ENCODE measurements at places on chromosomes 3 and 15.

- DNase-seq = no peak
Observed at GRCh38 chr3:133944641-133945380, 49.1 kb upstream of the RAB6B start.

GRCh38 chr3:85627932-85628331 is 669.1 kb downstream of the CADM2 start:
- no peak for DNase-seq

- peak; percentile 6 for DNase-seq
Observed at GRCh38 chr3:194273743-194274310, 77.3 kb downstream of the CPN2 start.

DNA sequence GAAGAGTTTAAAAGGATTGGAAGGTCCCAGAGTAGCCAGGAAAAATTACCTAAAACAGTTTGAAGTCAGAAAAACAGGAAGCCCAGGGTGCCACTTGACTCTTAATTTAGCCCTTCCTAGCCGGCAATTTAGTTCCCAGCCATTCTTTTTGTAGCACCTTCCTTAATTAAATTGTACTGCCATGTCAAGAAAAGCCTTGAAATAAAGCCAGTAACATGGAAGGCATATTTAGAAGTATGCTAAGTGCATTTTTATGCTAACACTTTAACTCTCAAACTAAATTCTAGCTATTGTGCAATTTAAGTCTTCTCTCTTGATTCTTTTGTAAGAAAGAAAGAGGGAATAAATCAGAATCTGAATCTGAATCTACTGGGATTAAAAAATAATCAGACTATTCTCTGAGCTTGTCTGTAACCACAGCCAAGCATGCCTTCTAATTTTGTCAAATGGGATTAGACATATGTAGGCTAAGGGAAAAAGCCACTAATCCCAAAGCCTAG is 43.2 kb downstream of the MAP3K13 start:
- DNase-seq = no peak

GRCh38 chr15:45326280-45326679 is 52.1 kb downstream of the GATM start:
- DNase-seq = no peak

GRCh38 chr3:40382617-40382979 is 4.4 kb upstream of the ENTPD3 start:
- no peak for DNase-seq

GRCh38 chr3:23949784-23950183 is 4.7 kb downstream of the NR1D2 start:
- no peak for DNase-seq

DNA sequence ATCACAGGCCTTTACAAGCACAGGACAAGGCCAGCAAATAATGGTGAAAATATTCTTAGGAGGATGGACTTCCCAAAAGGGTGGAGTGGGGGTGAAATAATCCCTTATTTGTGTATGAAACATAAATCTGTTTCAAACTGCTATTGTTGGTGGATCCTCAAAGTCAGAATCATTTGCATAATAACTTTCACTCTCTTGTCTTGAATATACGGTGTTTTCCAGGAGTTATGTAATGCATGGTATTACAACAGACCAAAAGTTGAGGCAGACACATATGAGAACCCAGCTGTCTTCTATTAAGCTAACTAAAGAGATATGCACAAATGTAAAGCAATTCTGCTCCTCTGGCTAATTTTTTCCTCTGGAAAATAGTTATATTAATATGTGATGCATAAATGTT is 57.7 kb downstream of the PRTG start:
- no peak for DNase-seq

GRCh38 chr15:64037966-64038365 is 8.3 kb downstream of the DAPK2 start:
- DNase-seq = no peak

- no peak for DNase-seq
Observed at GRCh38 chr3:56323986-56324420, 144.3 kb downstream of the ERC2 start.

DNA sequence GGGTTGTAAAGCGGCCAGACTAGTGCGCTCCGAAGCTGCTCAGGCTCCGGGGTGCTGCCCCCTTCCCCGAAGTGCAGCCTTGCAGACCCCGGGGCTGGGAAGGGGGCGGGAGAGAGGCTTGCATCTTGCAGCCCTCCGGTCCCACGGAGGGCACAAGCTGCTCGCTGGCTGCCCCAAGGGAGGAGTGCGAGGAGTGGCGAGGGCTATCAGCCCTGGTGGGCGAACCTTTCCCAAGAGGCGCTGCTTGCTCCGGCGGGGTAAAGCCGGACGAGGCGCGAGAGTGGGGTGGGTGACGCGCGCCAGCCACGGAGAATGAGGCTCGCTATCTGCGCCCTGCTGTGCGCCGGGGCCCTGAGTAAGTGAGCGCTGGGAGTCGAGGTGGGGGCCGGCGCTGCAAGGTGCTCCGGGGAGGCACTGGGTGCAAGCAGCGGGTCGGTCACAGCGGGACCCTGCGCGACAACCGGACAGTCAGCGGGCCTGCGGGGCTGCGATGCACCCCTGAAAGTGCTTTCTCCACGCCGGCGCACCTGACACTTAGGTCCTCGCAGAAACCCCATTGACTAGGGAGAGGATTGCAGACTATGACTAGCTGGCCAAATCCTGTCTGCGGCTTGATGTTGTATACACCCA is 12.7 kb upstream of the TOPBP1 start:
- DNase-seq = no peak

DNA sequence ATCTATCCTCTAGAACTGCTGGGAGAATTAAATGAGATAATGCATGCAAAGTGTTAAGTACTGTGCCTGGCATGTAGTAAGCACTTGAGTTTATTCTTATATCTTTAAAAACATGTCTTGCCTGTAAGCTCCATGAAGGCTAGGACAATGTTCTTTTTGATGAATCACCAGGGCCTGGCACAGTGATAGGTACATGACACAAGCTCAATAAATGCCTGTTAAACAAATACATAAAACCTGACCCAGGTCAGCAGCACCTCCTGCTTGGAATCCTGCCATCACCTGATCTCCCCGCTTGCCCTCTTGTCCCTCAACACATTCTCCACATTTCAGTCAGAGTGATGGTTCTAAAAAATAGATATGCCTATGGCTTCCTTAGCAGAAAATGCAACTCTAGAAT is 186.8 kb downstream of the CHST2 start:
- DNase-seq = no peak

- DNase-seq = no peak
Observed at GRCh38 chr3:139574026-139574947, 34.7 kb upstream of the RBP1 start.

- DNase-seq = peak; percentile 57
Observed at GRCh38 chr3:58333206-58334012, 717 bp downstream of the PXK start.

- DNase-seq = no peak
Observed at GRCh38 chr15:69388260-69388705, 25.9 kb upstream of the KIF23 start.

- DNase-seq = no peak
Observed at GRCh38 chr3:123137001-123137400, 64.7 kb upstream of the SEC22A start.

- no peak for DNase-seq
Observed at GRCh38 chr3:194105292-194105691, 30.7 kb upstream of the HES1 start.

- DNase-seq = no peak
Observed at GRCh38 chr15:32885713-32886112, 167.9 kb downstream of the GREM1 start.

DNA sequence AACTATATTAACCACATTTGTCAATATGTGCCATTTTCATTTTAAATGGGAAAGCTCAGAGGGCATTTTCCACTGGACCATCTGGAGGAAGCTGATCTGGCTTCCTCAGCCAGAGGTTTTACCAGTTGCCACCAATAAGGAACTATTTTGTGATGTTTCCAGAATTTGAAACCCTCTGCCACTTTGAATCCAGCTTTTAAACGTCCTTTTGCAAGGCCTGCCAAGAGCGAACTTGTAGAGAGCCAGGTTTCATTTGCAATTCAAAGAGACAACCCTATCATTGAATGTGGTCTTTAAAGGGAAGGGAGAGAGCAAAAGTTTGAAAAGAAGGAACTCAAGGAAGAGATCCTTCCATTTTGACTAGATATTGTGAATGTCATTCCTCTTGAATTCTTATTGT is 123.3 kb upstream of the CHL1 start:
- DNase-seq = no peak

GRCh38 chr15:29917600-29918597 is 95.6 kb upstream of the TJP1 start:
- DNase-seq = no peak

DNA sequence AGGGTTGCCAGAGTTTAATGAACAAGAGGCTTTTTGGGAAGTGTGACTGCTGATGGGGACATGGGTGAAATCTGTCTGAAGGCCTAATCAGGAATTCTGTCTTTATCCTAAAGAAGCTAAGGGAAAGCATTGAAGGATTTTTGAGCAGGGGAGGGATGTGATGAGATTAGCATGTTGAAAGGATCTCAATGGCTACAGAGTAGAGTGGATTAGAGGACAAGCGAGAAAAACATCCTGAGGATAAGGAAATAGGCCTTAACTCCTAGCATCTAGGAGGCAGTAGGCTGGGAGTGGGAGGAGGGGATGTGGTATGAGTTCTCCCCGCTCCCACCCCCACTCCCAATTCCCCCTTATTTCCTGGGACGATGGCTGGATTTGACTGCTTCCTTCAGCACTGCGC is 35.1 kb upstream of the SNTN start:
- DNase-seq = no peak

GRCh38 chr15:55742927-55743728 is at the start of gene PRTG:
PRTG (minus strand) TSS chr15:55743152; CDS start chr15:55742931, 221 bp downstream.
- no peak for DNase-seq

- no peak for DNase-seq
Observed at GRCh38 chr3:108036984-108037741, 53.7 kb downstream of the CD47 start.

GRCh38 chr3:127911421-127911931 is 3.6 kb upstream of the KBTBD12 start:
- no peak for DNase-seq

- no peak for DNase-seq
Observed at GRCh38 chr15:52150871-52151270, 38.3 kb upstream of the BCL2L10 start.

- DNase-seq = no peak
Observed at GRCh38 chr15:57053470-57053869, 135.0 kb downstream of the TCF12 start.

- no peak for DNase-seq
Observed at GRCh38 chr3:37308247-37308646, 133.9 kb upstream of the LRRFIP2 start.

GRCh38 chr15:41798607-41799487 is 24.6 kb downstream of the MAPKBP1 start:
- DNase-seq = no peak

DNA sequence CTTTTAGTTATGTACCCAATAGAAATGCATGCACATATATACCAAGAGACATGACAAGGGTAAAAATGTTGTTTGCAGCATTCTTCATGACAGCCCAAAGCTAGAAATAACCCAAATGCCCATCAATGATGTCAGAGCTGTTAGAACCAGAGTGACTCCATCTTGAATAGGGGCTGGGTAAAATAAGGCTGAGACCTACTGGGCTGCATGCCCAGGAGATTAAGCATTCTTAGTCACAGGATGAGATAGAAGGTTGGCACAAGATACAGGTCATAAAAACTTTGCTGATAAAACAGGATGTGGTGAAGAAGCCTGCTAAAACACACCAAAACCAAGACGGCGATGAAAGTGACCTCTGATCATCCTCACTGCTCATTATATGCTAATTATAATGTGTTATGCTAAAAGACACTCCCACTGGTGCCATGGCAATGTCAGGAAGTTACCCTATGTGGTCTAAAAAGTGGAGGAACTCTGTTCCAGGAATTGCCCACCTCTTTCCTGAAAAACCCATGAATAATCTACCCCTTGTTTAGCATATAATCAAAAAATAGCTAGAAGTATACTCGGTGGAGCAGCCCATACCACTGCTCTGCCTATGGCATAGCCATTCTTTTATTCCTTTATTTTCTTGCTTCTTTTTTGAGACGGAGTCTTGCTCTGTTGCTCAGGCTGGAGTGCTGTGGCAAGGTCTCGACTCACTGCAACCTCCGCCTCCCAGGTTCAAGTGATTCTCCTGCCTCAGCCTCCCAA is 32.9 kb downstream of the ZBTB11 start:
- DNase-seq = no peak

GRCh38 chr3:52839892-52840545 is 5.2 kb upstream of the MUSTN1 start:
- no peak for DNase-seq

GRCh38 chr3:17195856-17196604 is 311.3 kb downstream of the PLCL2 start:
- DNase-seq = no peak

DNA sequence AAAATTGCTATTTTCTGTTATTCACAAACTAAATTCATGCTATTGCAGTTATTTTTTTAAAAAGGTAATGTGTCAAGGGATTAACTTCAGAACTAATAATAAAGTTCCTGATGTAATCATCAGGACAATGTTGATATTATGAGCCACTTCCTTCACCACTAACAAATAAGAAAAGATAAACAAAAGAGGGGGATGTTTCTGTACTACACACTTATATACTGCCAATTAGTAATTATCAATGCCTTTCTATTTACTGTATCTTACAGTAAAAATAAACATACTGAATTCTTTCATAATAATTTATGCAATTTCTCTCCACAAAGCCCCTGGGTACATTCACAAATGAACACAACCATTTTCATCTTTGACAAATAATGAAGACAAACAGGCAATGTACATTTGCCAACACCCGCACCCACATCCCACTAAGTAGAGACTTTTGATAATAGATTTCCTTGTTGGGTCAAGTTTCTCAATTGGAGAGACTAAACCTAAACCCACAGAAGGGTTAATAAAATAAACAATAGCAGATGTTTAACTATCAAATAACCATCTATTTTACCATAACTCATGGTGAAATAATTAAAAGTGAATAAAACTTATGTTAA is 3.7 kb downstream of the CBLB start:
- DNase-seq = no peak

DNA sequence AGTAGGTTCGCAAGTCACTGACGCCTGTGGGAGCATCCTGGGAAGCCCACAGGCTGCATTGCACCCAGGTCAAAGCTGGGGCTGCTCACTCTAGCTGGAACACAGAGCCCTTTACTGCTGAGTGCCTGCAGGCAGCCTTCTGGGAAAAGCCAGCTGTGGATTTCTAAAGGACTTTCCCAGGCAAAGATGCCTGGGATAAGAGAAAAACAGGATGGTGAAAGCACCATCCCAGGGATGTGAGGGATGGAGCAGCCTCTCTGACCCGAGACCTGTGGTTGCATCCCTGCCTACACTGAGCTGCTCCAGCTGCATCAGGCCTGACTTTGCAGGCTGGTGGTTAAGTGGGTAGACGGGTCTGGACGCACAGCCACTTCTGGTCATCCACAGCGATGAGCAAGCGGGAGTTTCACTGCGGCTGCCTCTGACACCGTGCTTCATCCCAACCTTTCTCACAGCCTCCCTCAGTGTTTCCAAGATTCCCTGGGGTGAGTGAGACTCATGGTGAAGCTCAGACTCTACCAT is 52.5 kb upstream of the AMOTL2 start:
- no peak for DNase-seq

DNA sequence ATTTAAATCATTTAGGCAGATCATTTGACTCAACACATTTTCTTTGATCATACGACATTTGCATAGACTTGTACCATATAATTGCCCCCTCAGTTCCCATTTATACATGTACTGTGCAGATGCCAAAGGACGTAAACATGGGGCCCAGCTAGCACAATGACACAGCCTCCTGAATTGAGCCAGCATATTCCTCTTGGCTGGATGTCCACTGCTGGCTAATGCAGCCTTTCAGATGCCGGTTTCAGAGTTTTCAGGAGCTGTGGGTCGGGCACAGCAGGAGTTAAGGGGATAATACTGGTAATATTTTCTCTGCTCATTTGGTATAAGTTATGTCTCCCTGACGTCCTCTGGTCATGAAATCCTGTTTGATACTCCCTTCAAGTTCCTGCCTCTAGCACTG is 39.4 kb downstream of the KAT2B start:
- no peak for DNase-seq

Data from activated T-cell treated with anti-CD3 and anti-CD28 coated beads, Interleukin-2, amount 50 U/mL, for 24 hours (primary cell).